ENCODE measurements at places on chromosomes 12 and 14.

DNA sequence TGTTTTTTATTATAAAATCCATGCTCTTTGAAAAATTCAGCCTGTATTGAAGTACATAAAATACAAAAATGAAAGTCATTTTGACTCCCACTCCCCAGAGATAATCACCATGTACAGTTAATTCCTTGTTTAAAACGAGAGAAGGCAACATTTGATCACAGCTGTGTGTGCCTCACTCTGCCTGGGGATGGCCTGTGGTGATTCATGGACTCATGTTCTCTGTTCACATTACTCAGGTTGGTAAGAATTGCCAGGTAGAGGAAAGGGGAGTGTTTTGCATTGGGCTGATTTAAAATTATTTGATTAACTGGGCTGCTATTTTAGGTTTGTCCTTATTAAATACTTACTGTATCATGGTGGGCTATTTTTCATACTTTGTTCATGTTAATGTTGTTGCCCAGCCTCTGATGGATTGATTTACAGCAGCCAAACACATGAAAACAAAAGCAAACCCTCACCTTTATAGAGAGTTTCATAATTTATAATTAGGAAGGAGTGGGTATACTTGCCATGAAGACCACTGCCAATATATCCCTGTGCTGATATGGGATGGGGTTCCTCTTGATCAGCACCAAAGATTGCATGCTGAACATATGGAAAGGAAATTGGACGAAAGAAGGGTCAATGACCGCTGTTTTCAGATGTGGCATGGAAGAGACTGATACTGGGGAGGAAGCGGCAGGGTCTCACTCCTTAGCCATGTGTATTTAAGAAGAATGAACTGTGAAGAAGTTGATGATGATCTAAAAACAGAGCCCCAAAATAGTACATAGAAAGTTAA is 3.0 kb downstream of the ZBTB1 start:
- DNase-seq: no peak

GRCh38 chr12:63857771-63858670 is 13.5 kb downstream of the SRGAP1 start:
- DNase-seq: no peak

DNA sequence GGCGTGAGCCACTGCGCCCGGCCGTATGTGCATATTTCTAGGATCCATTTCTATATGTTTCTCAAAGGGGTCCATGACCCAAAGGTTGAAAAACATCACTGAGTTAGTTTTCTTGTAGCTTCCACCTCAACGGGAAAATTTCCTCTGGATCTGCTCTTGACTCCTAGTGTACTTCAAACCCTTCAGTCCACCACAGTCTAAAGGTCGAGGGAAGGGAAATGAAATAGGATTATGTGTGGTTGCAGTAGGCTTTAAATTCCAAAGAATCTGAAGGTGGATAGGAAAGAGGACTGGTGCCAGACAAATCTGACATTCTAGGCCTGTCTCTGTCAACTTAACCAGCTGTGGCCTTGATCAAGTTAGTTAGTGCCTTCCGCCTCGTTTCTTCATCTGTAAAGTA is 1.7 kb upstream of the SUOX start:
- DNase-seq: no peak

GRCh38 chr12:123961585-123962345 is 10.9 kb downstream of the CCDC92 start:
- no peak for DNase-seq

GRCh38 chr14:38210587-38211216 is 3.0 kb downstream of the SSTR1 start:
- DNase-seq: no peak

DNA sequence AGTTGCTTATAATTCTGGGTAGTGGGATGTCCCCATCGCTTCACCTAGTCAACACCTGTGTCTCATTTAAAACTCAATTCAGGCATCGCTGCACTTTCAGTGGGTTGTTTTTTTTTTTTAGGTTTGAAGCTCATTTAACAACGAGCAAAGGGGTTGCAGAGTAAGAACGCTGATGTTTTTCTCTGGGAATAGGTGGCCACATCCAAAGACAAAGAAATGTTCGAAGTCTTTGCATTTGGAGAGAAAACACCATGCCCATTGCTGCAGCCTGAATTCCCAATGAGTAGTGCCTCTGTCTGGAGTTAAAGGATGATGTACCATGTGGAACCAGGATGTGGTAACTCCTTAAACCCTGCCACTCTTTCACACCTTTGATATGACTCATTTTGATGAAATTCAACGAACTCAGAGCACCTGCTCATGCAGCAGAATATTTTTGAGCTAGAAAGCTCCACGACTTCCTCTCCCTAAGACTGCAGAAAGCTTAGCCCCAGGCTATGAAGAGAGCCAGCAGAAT is 35.1 kb upstream of the BATF start:
- DNase-seq: no peak

DNA sequence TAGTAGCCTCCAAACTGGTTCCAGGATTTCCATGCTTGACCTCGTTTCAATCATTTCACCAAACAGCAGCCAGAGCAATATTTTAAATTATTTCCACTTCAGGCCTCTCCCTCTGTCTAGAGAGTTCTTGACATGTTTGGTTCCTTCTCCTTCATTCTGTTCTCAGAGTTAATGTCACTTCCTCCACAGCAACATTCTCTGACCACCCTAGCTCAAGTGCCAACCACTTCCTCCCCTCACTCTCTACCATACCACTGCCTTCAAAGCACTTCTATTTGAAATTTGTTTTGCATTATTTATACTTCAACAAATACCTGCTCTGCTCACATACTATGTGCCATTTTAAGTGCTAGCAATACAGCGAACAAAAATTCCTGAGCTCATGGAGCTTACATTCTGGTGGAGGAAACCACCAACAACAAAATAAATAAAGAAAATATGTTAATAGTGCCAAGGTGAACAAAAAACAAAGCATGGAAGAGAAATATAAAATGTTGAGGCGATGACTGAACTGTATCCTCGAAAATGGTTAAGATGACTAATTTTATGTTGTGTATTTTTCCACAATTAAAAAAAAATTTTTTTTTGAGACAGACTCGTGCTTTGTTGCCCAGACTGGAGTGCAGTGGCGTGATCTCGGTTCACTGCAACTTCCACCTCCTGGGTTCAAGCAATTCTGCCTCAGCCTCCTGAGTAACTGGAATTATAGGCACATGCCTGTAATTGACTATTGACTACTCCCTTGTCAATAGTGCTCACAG is 17.3 kb downstream of the BAZ1A start:
- no peak for DNase-seq

- DNase-seq: no peak
These were observed 941.5 kb upstream of the MDGA2 start for GRCh38 chr14:48616931-48617330.

DNA sequence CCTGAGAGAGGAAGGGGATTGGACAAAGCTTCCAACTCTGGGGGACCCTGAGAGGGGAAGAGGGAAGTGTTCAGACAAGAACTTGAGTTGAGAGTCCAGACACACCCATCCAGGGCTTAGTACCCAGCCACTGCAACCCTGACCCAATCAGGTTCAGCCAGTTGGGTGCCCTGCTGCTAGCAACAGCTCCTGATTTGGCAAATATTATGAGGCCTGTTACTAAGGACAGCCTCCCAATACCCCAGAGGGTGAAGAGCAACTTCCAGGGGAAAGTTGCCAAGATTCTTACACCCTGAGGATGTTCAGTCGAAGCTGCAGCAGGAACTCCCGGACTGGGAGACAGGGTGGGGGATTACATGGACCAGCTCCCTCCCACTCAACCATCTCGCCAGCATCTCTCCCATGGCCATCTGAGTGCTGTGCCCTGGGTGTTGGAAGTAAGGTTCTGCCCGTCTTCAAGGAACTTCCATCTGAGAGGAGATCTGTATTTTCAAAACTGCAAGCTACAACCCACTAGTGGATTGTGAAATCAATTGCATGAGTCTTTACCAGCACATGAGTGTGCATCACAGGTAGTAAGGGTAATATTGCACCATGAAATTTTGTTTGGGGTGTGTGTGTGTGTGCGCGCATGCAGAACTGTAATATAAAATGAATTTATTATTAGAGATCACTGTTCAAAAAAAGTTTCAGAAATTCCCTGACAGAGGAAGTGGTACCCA is 11.5 kb upstream of the KRT78 start:
- no peak for DNase-seq

- DNase-seq: no peak
These were observed 197.3 kb downstream of the PPM1H start for GRCh38 chr12:62737615-62738014.

GRCh38 chr12:131264635-131265034 is 310.9 kb downstream of the ADGRD1 start:
- DNase-seq: no peak

DNA sequence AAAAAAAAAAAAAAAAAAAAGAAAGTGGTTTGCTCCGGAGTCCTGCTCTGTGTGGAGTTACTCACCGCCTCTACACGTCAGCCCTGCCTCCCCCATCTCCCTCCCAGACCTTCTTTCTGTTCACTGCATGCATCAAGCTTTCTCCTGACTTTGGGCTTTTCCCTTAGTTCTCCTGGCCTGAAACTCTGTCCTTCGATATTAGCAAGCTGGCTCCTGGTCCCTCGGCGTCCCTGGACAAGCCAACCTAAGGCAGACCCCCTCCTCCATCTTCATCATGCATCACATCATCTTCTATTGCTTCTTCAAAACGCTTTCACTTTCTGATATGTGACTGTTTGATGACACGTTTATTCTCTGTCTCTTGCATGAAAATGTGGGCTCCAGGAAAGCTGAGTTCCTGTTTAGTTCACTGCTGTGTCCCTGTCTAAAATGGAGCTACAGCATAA is 40.6 kb downstream of the SLC15A4 start:
- no peak for DNase-seq

DNA sequence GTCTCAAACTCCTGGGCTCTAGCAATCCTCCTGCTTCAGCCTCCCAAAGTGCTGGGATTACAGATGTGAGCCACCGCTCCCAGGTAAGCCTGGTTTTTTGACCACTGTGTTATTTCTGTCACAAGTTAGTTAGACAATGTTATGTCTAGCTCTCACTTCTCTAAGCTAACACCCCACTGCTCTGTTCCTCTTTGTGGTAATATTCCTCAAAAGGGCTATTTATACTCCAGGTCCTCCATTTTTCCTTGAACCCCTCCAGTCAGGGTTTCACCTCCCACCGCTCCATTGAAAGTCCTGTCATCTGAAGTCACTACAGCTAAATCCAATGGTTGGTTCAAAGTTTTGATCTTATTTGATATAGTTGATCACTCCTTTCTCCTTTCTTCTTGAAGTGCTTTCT is 5.1 kb downstream of the IRAK3 start:
- no peak for DNase-seq

DNA sequence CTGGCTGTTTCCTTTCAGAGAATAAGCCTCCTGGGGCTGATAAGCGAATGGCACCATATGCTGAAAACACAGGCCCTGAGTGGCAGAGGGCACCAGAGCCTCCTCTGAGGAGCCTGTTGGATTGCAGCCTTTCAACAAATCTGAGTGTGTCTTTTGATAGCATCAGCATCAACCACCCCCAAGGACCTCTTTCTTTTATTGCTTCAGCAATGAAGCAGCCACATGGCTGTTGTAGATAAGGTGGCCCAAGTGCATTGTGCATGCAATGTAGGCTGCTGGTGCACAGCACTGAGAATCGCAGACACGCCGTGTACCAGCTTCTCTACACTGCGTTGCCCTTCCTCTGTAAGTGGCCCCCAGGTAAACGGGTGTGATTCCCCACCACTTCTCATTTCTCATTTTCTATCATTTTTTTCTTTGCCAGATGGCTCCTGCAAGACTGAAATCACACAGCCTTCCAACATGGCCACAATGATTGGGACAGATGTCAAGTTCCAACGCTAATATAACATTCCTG is 191.7 kb downstream of the DAD1 start:
- DNase-seq: no peak

GRCh38 chr12:124365726-124366430 is 71.0 kb downstream of the RFLNA start:
- DNase-seq: no peak

GRCh38 chr12:109452489-109452888 is 24.6 kb downstream of the KCTD10 start:
- DNase-seq: no peak

GRCh38 chr12:388541-389141 is 479 bp downstream of the KDM5A start:
- no peak for DNase-seq

- DNase-seq: no peak
These were observed 260.3 kb upstream of the E2F7 start for GRCh38 chr12:77325511-77326236.

- no peak for DNase-seq
These were observed 20.9 kb downstream of the SERPINA3 start for GRCh38 chr14:94633121-94633520.

- DNase-seq: peak; percentile 87
These were observed 6.0 kb downstream of the ZNF219 start for GRCh38 chr14:21092273-21093011.

GRCh38 chr14:91649930-91650329 is 82.0 kb downstream of the CATSPERB start:
- no peak for DNase-seq

- no peak for DNase-seq
These were observed 14.1 kb upstream of the GRIP1 start for GRCh38 chr12:66692986-66693385.

- DNase-seq: no peak
These were observed 7.5 kb downstream of the BTG1 start for GRCh38 chr12:92138144-92138543.

DNA sequence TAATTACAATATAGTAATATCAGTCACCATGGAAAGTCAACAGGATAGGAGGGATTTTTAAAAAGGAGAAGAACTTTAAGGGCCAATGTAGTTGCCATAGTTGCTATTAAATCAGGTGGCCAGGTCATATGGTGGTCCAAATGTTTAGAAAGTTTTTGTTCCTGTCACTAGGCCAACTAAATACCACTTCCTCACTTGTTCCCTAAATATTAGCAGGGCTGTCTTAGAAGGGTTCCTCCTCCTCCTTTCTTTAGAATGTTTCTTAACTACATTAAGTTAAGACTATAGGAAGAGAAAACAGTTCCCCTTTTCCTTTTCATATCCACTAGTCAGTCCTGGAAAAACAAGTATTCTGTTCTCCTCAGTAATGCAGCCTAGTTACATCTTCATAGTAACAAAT is 50.3 kb downstream of the MON2 start:
- DNase-seq: no peak

DNA sequence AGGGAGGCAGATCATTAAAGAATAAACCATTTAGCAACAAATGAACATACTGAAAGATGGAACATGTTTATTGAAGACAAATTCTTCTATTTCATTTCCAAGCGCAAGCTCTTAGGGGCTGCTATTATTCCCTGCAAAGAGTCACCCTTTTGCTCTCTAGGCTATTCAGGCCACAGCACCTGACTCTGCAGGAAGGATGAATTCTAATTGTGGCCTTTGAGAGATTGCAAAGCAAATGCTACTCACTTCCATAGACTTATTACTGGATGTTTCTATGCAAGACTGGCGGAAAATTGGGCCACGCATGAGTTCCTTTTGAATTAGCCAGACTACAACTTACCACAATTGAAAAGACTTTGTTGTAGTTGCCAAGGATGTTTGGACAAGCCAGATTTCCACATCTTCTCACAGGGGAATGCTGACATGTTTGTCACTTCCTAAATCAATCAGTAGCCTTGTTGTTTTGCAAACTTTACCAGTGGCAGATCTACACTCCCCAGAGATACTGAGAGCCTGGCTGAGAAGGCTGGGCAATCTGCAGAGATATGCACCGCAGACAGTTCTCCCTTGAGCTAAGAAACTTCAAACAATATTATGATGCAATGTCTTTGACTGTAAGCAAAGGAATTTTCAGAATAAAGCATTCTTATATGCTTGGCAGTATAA is 334.3 kb upstream of the SYT1 start:
- DNase-seq: no peak
